ENCODE measurements at places on chromosomes 2 and 18. TPM values are rescaled to one million over a fixed set of nuclear protein-coding genes. Genes with fewer than 3 reads are reported as not detected.

STAT4 gene
- 0.73 TPM for total RNA-seq

GPR75 gene
- total RNA-seq = 2.9 TPM

DOK6 gene
- total RNA-seq = under 0.01 TPM

SYT4 gene
- not detected for total RNA-seq

TDRD15 gene
- total RNA-seq = not detected

ZBTB7C gene
- under 0.01 TPM for total RNA-seq

ANKRD53 gene
- 1.8 TPM for total RNA-seq

CREG2 gene
- 0.46 TPM for total RNA-seq

CD226 gene
- total RNA-seq = 1.0 TPM

MC4R gene
- total RNA-seq = 0.36 TPM

CCDC150 gene
- total RNA-seq = 10.8 TPM

ODC1 gene
- 37.8 TPM for total RNA-seq

AMER3 gene
- total RNA-seq = not detected

ARL6IP6 gene
- 38.0 TPM for total RNA-seq

ADD2 gene
- 1.4 TPM for total RNA-seq

MYO1B gene
- 149 TPM for total RNA-seq

IGFBP5 gene
- 3.3 TPM for total RNA-seq

DPYSL5 gene
- not detected for total RNA-seq

ASB1 gene
- total RNA-seq = 10.9 TPM

All from melanocyte of skin (primary cell).